ENCODE measurements at places on chromosomes 7 and 10.

DNA sequence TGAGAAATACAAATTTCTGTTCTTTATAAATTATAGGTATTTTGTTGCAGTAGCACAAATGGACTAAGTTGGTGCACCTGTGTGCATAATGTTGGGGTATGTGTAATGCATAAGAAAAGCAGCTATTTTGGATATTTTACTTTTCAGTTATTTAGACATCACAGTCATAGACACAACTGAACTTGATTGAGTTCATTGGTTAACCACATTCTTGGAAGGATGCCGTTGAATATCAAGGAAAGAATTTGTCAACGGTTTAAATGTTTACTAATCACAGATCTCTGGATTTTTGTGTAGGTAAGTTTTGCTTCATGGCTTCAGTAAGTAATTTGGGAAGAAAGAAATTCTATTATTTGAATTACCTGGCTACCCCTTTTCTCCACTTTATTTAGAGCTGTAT lies 4.1 kb downstream of the OTUD1 start:
- DNase-seq: peak; percentile 52

- DNase-seq: no peak
These were observed 54.4 kb upstream of the FAM133B start for GRCh38 chr7:92644406-92645113.

DNA sequence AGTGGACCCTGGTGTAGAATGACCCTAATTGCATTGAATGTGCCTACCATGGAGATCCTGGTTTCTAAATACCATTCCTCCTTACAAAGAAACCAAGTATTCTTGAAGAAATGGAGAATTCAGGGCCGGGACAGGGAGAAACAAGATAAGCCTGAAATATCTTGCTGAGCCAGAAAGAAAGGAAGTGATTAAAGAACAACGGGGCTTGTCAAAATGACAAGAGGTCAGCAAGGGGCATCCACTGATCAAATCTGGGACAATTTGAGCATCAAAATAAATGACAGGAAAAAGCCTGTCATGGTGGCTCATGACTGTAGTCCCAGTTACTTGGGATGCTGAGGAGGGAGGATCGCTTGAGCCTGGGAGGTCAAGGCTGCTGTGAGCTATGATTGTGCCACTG lies 8.1 kb downstream of the ABHD11 start:
- DNase-seq: no peak

DNA sequence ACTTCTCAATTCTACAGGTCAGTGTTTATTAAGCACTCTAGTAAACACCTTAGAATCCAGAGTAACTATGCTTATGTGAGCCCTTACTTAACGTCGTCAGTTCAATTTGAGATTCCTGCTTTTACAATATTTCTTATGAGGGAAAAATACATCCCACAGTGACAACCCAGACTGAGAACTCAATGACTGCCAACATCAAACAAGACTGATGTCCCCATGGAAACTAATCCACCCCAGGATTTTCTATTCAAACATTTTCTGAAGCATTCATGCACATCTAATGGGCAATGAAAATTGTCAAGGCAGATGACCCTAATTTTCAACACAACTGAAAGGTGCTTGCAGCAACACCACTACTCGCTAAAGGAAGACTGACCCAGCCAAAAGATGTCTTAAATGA lies 67.0 kb downstream of the ATE1 start:
- DNase-seq: no peak
